ENCODE measurements at places on chromosomes 5 and 9.

GRCh38 chr5:128002425-128002824, 81.1 kb upstream of the SLC12A2 start:
- DNase-seq = no peak

GRCh38 chr9:79574781-79575180, 3.0 kb downstream of the TLE4 start:
- DNase-seq = no peak

GRCh38 chr5:61618577-61618976, 286.5 kb downstream of the ZSWIM6 start:
- peak; percentile 94 for DNase-seq

DNA sequence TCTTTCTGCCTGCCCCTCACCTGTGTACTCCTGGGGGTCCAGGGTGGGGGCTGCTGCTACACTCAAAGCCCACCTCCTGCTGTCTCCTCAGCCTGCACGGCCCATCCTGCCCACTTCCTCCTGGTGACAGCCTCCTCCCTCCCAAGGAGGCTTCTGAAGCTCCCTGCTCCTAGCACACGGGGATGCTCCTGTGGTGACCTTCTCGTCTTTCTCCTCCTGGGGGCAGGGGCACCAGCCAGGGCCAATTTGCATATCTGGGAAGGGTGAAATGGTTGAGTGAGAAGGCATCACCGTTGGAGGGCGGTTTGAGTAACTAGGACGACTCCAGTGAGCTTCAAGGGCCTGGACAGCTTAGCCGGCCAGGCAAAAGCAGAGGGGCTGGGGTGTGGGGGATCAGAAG, 51.9 kb upstream of the COL5A1 start:
- DNase-seq = no peak

DNA sequence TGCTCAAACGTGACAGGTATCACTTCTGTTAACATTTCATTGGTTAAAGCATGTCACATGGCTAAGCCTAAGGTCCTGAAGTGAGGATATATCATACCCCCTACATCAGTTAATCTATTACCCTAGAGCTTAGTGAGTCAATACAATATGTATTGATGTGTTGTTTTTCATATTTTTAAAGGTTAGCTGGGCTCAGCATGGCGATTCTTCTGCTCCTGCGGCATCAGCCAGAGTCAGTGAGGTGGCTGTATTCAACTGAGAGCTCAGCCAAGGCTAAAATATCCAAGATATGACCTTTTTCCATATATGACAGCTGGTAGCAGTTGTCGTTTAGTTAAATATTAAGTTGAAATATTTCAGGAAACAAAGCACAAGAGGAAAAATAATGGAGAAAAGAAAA, 38.5 kb upstream of the MPDZ start:
- no peak for DNase-seq

DNA sequence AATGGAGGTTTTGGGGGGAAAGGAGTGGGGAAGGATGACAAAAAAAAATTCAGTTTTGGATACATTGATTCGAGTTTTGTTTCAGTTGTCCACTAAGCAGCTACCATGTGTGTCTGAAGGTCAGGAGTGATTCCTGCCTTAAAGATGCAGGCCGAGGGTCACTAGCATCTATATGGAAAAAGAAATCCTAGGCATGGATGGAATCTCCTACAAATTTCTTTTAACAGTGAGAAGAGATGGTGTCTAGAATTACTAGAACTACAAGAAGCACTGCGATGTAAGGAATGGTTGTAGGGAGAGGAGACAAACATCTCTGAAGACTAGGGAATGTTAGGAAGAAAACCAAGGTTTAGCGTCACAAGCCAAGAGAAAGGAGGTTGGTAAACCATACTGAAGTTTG, 19.6 kb upstream of the TRIO start:
- DNase-seq = no peak

DNA sequence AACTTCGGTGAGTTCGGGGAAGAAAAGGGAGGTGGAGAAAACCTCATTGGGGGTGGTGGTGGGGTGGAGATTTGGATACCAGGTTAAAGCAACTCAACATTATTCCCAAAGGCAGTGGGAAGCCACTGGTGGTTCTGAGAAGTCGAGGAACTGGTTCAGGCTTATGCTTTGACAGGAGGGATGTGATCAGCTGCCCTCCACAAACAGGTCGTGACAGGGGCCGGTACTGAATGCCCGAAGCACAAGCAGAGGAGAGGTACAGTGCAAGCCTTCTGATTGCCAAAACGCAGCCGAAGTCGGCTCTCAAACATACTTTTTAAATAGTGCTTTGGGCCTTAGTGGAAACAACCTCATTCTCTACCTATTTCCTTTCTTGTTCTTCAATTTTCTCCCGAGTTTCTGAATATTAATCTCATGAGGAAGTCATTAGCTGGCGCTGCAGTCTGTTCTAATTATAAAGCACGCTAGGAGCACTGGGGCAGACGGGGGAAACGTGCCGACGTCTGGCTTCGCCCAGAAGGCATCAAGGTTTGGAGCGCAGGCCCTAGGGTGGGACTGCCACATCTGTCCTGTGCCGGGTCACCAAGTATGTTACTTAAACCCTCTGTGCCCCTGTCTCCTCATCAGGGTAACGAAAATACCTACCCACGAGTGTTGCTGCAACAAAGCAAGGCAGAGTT, 27.3 kb downstream of the SHB start:
- no peak for DNase-seq

DNA sequence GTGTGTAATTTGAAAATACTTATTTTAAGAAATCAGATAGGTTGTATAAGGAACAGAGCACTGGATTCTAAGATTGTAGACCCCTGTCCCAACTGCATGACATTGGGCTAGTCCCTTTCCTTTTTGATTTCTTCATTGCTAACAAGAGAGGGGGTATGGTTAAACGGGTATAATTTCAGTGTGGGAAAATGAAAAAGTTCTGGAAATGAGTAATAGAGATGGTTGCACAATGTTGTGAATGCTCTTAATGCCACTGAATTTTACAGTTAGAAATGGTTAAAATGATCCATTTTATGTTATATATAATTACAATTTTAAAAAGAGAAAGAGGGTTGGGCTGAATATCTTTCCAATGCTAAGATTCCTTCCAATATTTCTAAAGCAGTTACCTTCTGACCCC, 103.3 kb upstream of the LHFPL2 start:
- DNase-seq = no peak

DNA sequence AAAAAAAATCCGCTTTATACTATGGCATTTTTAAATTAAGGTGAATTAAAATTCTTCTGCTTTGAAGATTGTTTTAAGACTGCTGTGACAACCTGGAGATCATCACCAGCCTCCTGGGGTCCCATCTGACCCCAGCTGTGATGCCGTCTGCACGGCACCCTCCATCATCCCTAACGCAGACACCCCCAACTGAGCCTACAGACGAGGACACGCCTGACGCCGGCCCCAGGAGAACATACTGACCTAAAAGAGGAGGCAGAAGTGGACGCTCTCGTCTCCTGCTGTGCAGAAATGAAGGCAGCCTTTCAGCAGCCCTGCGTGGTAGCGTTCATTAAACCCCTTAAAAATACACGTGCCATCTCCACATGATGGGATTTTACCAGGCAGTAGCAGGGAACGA, 125.6 kb upstream of the PPP1R26 start:
- no peak for DNase-seq

All from NCI-H2227 treated with DMSO at 0.1 percent for 48 hours (cell line).